A172 (cell line): ENCODE measurements at places on chromosomes 7 and 10. TPM values are rescaled to one million over a fixed set of nuclear protein-coding genes. Genes with fewer than 3 reads are reported as not detected.

DNA sequence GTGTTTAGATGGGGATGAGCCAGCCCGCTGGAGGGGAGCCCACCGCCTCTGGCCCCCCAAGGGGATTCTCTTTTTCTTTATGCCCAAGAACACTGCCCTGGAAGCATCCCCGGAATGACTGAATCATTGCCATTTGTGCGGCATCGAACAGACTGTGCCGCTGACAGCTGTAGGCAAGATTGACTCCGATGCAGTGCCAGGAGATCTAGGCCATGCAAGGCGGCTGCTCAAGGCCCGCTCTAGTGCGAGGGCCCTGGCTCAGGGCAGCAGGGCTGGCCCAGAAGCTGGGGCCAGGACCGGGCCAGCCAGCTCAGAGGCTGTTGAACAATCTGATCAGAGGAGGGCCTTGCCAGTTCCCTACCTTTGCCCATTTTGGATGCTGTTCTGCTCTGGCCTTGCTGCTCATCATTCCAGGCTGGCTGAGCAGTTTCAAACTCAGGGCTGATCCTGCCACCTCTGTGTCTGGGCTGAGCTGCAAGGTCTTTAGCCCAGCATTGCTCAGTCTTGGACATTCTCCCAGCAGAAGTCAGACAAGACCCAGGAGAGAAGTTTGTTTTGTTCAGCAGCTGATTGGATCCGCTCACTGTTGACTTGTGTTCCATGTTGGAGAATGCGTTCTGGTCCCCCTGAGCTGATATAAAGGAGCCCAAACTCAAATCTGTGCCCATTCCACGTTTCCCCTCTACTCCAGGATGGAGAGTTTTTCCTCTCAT is 485.3 kb upstream of the GALNT17 start:
- DNase-seq, result no peak

DNA sequence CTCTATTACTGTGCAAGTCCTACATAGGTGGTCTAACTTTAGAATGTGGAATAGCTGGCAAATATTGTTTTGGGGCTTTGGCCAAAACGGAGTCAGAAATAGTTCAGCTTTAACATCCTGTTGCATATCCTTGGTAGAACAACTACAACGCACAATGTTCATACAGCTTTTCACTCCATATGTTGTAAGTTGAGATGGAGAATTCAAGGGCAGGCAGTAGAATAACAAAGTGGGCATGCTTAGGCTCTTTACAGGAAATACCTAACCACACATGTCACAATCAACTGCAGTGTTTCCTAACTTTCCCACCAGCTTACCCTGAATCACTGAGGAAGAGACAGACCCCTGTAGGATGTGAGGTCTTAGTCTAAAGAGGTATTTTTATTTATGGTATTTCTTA is 122.3 kb downstream of the PPP1R3A start:
- peak; percentile 66 for DNase-seq

Gene TMEM196
- total RNA-seq, result not detected in 2 replicates

DNA sequence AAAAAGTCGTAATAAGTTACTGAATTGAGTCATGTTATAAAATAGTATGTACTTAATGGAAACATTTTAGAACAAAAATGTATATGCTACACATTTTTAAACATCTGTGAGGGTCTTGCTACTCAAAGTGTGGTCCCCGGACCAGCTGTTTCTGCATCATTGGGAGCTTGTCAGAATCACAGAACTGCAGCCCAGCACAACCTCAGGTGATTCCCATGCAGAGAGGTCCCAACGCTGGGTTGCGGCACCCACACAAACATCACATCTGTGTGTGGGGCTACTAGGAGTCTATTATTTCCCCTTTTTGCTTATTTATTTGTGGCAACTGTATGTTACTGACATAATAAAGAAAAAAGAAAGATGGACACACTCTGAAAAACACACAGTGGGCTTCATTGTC is 146.6 kb downstream of the BMS1 start:
- DNase-seq, result no peak

- DNase-seq, result peak; percentile 30
These were observed 16.3 kb downstream of the ARHGAP12 start for GRCh38 chr10:31912289-31912688.

DNA sequence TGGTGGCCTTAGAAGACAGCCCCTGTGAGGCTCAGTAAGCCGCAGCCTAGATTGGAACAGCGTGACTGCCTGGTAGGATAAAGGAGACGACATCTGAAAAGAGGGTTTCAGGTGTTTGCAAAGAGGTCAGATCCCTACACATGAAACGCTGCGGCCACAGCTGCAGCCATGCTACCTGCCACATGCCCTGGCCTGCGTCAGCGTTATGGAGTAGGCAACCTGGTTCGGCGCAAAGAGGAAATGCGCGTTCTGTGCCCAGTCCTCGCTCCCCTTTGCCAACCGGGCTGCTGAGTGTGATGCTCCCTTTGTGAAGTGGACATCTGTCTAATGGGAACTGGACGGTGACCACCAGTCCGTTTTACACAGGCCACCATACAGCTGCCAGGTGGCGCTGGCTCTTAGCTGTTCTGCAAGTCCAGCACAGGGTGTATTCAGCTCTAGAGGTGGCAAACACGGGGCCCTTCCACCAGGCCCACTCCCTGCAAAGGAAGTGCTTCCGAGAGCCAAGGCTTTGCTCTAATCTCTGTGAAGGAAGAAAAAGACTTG is 160.3 kb downstream of the CELF2 start:
- DNase-seq, result no peak

- DNase-seq, result no peak
These were observed 161.4 kb downstream of the ELMO1 start for GRCh38 chr7:37287131-37287855.

Gene UPK3B
- total RNA-seq, result 10.6 and 25.0 TPM in 2 replicates

GRCh38 chr7:116582164-116582732 is 57.4 kb downstream of the CAV1 start:
- peak; percentile 59 for DNase-seq

DNA sequence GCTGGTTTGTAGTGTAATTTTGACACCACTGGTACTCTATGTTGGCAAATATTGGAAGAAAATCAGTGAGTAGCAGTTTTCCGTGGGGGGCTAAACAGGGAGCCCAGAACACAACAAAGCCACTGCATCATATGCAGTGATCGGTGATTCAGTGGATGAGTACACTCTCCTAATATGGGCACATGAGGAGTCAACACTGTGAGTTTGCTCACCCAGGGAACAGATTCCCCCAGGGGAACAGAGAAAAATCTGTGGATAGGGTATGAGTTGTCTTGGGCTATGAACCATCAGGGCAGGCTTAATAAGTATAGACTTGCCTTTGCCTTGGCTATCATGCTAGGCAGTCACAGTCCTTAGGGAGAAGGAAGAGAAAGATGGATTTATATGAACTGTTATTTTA is 227.7 kb upstream of the SEMA3E start:
- peak; percentile 8 for DNase-seq

Gene OR2A12
- not detected in 2 replicates for total RNA-seq
